ENCODE measurements at places on chromosomes 3 and 15.
A peak's percentile ranks its signal among the peaks of the same experiment; 100 is the strongest.

- peak; percentile 76 for DNase-seq
These were observed 46.7 kb downstream of the MCF2L2 start for GRCh38 chr3:183381673-183382072.

GRCh38 chr15:54803134-54803808 lies 393.5 kb downstream of the RSL24D1 start:
- DNase-seq: peak; percentile 26

GRCh38 chr15:59333401-59334075 lies 39.1 kb downstream of the MYO1E start:
- no peak for DNase-seq

GRCh38 chr3:43270078-43270477 lies 16.3 kb upstream of the SNRK start:
- no peak for DNase-seq

- no peak for DNase-seq
These were observed 144.7 kb upstream of the PEX5L start for GRCh38 chr3:180181387-180181786.

DNA sequence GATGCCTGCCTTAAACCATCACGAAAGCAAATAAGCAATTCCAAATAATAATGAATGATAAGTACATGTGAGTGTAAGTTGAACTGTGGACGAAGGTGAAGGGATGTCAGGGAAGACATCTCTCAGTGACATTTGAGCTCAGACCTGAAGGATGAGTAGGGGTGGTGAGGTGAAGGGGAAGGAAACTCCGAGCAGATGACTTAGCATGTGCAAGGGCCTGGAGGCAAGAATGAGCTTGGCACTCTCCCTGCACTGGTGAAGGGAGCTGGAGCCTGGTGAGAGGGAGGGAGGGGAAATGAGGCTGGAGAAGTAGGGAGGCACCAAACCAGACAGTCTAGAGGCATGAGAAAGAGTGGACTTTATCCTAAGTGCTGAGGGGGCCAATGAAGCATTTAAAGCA lies 84.3 kb downstream of the MTHFS start:
- DNase-seq: no peak

DNA sequence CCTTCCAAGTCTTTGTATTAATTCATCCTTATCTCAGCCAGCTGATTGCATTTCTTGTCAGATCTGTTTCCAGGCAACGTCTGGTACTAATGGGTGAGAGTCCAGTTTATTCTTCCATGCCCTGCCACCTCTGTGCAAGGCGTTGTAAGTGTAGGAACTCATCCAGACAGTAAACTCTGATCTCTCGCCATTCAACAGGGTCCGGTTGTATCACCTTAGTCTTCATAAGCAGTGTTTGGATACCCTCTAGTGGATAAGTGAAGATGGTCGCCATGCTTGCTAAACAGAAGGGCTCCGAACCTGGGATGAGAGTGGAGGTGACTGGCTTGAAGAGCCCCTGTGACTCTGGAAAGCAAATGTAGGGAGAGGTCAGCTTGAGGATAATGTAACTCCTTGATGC lies 51.6 kb upstream of the CMTM7 start:
- DNase-seq: peak; percentile 65

DNA sequence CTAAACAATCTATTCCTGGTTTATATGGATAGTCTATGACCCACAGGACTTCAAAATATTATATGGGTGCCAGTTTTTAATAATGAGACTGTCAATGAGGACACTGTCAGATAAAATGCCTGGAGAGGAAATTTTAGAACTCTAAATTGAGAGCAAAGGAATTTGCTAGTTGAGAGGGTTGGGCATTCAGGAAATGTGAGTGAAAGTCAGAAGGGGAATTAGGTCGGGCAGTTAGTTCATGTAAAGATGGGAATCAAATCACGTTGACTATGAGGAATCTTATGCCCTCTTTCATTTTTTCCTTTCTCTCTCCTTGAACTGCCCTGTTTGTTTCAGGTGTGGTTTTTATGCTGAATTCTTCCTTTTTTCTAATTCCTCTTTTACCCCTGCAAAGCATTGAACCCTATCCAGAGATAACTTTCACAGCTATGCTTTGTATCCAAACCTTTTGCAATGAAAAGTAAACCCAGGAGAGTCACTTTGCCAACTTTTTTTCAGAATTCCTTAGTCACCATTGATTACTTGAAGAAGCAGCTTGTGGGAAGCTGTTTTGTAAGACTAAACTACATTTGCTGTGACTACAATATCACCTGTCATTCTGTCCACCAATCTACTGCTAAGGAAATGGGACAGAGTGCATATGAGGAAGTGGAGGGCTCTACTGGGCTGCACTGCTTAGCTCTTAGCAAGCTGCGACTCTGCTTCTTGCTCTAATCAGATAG lies 27.8 kb downstream of the CHP1 start:
- DNase-seq: peak; percentile 53

- DNase-seq: no peak
These were observed 114.4 kb downstream of the MBNL1 start for GRCh38 chr3:152383136-152383606.

GRCh38 chr3:184910664-184911063 lies 98.7 kb downstream of the VPS8 start:
- DNase-seq: no peak

DNA sequence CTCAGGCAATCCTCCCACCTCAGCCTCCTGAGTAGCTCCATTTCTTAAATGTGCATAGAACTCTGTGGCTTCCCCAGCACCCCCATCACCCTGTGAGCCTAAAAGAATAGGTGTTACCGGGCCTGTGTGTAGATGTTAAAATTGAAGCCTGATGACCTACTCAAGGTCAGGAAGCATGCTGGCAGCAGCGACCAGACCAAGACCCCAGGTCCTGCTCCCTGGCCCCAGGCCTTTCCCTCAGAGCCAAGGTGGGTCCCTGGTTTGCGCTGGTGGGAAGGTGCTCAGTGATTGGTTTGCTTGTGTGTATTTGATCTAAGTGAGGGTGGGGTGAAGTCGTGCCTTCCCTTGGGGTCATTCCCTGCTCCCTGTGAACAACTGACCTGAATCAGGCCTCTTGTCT lies 18.4 kb upstream of the CRABP1 start:
- DNase-seq: no peak

- no peak for DNase-seq
These were observed 716.9 kb downstream of the AGBL1 start for GRCh38 chr15:86796521-86796920.

- no peak for DNase-seq
These were observed 5.2 kb downstream of the HTR3C start for GRCh38 chr3:184058029-184058428.

- no peak for DNase-seq
These were observed 15.6 kb downstream of the VPS8 start for GRCh38 chr3:184827572-184827971.

DNA sequence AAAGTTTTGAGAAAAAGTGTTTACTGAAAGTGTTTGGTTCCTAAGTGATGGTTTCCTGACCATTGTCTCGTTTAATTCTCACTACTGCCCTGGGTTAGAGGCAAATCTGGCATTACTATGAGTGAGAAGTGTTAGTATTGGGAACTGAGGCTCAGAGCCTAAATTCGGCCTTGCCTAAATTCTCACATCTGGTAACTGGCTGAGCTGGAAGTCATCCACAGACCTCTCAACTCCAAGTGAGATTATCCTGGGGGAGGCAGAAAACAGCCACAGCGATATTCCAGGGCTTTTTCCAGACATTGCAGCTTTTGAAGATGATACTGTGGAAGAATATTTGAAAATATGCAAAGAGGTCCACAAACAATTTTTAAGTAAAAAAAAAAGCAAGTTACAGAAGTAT lies 85.1 kb upstream of the TRA2B start:
- DNase-seq: no peak

DNA sequence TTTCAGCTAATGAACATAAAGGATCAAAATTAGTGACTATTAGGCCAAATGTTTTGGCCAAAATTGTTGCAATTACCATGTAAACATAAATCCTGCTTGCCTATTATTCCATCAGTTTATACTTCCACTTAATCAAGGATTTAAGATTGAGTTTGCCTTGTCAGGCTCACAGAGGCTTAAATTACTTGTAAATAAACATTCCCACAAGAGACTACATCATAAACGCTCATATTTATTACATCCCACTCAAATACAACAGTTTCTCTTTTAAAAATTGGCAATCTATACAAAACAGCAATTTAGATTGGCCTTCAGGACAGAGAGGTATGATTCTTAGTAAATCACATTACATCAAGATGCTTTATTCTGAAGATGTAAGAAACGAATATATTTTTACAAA lies 9.9 kb upstream of the MAP4 start:
- DNase-seq: no peak

- DNase-seq: no peak
These were observed 43.5 kb downstream of the PCNP start for GRCh38 chr3:101617478-101617877.

DNA sequence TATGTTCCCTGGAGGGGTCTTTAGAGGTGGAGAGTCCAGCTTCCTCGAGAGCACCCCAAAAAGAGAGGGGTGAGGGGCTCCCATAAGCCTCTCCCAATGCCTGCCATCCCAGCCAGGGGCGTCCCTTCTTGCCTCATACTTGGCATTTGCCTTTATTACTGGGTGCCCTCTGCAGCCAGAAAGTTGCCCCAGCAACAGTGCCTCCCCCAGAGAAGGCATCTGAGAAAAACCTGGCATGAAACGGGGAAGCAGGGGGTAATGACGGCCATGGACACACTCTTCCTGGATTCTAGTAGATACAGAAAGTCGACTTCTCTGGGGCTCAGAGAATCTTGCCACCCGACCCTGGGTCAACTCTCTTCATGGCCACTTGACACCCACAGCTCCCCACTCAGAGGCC lies 90.1 kb downstream of the PCSK6 start:
- no peak for DNase-seq

DNA sequence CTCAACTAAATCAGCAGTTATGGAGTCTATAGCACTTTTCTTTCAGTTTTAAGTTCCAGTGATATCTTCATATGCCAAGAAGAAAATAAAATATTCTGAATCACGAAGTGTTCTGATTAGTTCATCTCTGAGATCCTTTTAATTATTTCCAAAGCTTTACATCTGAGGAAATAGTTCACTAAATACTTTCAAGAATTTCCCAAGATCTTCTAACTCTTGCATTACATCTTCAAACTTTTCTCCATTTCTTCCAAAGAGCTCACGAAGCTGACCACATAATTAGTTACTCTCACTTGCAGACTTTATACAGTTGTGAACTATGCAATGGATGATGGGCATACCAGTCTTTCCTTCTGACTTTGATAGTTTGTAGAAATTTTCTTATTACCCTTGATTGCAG lies 4.2 kb upstream of the RNF111 start:
- DNase-seq: no peak

GRCh38 chr15:25939122-25939521 lies 76.0 kb upstream of the ATP10A start:
- peak; percentile 73 for DNase-seq

- no peak for DNase-seq
These were observed 12.4 kb downstream of the PLS1 start for GRCh38 chr3:142608631-142609030.

DNA sequence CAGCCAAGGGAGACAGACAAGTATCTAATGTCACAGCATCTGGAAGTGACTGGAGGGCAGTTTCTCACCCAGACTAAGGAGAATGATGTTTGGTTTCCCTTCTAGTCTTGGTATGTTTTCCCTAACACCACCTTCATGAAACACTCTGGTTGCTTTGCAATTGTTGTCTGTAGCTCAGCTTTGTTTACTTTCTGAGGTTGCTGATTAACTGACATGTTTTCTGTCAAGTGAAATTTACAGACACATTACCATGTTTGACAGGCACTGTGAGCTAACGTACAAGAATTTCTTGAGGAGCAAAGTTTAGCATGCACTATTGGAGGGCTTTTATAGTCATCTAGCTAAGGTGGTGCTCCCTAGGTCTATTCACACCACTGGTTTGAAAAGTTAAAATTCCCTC lies 131.6 kb upstream of the NECTIN3 start:
- DNase-seq: no peak

DNA sequence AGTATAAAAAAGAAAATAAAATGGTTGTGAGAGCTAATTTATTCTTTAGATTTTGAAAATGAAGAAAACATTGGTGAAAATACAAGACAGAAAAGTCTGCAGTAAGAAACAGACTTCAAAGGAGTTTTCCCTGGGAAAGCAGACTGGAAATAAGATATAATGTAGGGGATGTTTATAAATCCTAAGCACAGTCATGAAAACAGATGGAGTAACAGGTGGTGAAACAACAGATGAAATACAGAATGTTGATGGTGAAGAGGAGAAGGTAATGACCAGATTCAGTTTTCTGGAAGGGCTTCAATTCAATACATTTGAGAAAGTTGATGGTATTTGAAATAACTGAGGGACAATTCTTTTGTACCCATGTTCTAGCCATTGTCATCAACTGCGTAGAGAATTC lies 353.9 kb downstream of the CHL1 start:
- no peak for DNase-seq

DNA sequence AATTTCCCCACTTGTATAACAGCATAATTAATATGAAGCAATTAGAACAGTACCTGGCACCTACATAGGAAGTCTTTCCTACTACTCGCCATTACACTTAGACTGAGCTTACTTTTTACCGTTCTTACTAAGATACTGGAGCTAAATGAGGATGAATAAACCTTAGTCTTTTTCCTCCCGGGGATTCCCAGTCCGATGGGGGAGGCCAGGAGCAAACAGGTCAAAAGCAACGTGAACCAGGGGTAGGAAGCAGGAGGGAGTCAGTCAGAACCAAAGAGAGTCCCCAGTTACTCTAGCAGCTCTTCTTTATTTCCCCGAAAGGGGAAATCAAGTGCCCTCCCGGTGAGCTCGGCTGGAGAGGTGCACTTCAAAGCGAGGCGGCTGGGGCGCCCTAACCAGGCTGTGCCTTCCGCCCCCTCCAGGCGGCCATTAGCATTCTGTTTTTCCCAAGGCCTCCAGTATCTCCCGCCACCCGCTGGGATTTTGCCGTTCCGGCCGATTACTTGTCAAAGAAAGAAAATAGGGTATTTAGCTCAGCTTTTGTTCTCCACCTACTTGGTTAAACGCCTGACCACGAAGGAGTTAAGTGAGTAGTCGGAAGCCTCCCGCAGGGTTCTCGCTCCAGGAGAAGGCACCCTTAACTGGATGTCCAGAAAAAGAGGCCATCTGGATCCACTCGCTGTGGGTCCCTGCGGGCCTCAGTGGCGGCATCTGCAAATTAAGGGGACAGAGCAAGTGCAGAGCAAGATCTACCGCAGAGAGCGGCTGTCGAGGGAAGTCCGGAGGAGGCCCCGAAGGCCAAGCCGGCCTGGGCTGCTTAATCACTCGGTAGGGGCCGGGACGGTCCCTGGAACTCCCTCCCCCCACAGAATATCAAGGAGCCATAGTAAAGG lies 6.3 kb upstream of the EOMES start:
- DNase-seq: no peak

DNA sequence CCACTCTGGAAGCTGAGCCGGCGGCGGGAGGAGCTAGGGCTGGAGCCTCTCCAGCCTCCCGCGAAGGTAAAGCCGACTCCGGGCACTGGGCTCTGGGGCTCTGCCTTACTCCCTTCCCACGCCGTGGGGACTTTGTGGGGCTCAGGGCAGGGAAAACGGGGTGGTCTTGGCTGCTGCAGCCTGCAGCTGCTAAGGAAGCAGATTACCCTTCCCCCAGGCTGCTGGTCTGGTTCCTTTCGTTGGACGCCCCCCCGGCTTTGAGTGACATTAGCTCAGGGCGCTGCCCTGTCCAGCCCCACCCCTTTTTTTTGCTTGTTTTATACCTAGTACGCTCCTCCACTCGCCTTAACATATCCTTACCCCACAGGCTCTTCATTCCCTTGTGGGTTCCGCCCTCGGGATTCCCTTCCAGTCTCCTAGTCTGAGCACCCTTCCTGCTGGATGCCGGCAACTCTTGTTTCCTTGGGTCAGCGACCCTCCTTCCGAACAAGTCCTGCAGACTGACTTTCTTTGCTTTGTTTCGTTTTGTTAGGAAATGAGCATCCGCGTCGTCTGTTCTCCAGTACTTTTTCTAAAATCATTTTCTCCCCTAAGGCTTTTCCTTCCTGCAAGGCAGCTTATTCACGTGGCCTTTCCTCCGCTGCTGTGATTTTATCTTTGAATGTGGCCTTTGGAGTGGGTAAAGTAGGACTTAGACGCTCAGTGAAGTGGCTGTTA lies 551 bp downstream of the DNAJC13 start:
- peak; percentile 76 for DNase-seq
